ENCODE measurements at places on chromosomes 4 and X.

GRCh38 chr4:67106861-67107460 lies 438.3 kb downstream of the CENPC start:
- peak; percentile 25 for DNase-seq

DNA sequence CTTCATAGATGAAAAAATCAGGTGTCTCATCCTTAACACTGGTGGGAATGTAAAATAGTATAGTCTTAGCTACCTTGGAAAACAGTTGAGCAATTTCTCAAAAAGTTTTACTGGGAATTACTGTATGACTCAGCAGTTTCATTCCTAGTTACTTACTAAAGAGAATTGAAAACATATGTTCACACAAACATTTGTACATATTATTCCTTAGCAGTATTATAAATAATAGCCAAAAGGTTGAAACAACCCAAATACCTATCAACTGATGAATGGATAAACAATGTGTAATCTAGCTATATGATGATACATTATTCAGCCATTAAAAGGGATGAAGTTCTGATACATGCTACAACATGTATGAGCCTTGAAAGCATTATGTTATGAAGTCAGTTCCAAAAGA lies 41.7 kb downstream of the RBM46 start:
- no peak for DNase-seq

GRCh38 chr4:156638334-156638733 lies 333.3 kb downstream of the PDGFC start:
- DNase-seq: no peak

DNA sequence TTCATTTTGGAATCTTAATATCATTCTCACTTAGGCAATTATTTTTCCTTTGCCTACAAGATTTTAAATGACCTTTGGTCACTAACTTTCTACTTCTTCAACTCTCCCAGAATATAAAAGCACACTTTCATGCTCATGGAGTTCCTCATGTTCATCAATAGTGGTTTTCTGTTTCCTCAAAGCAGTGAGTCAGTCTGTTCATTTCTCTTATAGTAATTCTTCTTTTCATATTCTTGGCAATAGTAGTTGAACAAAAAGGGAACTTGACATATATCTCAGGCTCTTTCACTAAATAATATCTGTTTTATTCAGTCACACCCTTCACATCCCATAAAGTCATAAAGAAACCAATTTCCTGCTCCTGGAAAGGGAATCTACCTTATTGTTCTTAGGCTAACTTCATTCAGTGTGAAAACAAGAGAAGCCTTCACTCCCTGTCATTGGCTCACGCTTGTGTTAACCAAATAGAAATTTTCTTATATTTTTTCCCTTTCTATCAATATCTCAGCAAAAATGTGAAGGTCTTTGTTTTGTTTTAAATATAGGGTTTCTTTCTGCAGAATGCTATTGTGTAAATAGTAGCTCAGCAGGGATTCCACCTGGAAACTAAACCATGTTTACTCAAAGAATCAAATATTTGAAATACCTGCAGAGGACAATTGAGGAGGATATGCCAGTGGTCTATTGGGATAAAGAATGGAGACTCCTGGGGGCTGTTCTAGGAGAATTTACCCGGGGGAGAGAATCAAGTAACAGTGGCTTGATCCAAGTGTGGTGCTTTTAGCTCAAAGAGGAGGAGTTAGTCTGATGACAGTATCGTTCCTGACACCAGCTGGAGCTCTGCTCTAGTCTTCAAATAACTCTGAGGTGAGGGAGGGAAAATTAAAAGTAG lies 13.4 kb upstream of the TNIP3 start:
- no peak for DNase-seq

DNA sequence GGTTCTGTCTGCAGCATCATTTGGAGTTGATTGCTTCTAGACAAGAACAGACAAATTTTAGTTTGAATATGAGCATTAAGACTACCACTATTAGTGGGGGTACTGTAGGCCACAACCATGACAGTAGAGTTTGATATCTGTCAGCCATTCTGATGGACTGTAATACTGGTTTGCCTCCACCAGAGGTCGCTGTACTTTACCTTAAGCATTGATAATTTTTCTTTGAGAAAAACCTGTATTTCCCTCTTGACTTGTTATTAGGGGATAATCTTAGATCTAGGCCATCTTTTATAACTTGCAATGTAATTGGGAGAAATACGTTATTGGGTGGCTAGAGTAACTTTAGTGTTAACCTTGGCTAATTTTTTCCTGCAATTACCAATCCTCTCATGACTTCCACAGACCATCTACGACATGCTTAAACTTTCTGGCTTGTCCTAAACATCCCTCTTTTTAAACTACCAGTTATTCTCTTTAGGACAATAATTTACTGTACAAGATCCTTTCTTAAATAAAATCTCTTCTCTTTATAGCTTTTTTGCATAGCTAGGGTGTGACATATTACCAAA lies 562.4 kb downstream of the MAGEB5 start:
- DNase-seq: no peak

DNA sequence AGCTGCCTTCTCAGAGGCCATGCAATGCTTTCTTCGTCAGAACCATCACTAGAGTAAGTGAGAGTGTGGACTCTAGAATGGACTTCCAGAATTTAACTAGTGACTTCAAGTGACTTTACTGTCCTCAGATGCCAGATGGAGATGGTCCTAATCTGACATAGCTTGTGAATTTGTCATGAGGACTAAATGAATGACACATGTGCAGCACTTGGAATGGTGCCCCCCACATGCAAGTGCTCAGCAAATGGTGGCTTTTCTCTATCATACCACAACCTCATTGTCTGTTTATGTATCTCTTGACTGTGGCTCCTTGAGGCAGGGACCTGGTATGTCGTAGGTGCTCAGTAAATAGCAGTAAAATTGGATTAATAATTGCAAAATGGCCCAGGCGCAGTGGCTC lies 91.6 kb upstream of the STX18 start:
- no peak for DNase-seq

GRCh38 chrX:21840193-21840545 lies 752 bp downstream of the MBTPS2 start:
- no peak for DNase-seq

- DNase-seq: no peak
These were observed 152.7 kb downstream of the RELL1 start for GRCh38 chr4:37533286-37534033.

GRCh38 chr4:185644408-185644807 lies 109.1 kb upstream of the PDLIM3 start:
- DNase-seq: no peak

GRCh38 chrX:135087867-135088266 lies 32.5 kb downstream of the ETDB start:
- DNase-seq: no peak

GRCh38 chrX:43313035-43313434 lies 343.1 kb upstream of the MAOA start:
- no peak for DNase-seq
